EH (cell line): ENCODE measurements at places on chromosomes 5 and 9.

- no peak for DNase-seq
Measured at GRCh38 chr9:14823800-14824199, 86.4 kb downstream of the FREM1 start.

DNA sequence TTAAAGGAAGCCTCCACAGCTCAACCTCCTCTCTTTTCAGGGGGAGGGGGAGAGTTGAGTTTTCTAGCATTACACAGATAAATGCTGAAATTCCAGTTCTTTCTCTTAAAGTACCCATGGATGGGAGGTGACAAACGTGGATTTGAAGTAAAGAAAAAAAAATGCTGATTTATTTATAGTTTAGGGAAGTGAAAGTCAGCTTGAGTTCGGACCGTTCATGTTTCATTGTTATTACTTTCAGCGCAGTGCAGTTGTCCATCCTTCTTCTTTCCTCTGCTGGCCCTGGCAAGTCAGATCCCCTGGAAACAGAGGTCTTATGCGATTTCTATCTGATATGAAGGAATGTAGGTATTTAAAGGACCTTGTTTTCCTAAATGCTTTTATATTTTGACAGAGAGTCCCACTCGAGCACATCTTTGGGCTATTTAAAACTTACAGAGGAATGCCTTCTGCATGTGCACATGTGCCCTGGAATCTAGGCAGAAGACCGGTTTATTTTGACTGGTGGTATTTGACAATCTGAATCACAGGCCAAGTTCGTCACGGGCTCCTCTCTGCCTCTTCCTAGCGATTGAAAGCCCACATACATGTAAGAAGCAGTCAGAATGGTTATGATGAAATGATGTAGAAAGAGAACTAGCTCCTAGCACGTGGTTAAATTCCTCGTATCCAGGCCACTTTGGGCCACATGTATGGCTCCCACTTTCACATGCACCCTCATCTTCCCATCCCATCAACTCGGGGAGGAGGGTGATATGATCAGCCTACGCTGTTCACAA, 385.2 kb upstream of the KLF4 start:
- no peak for DNase-seq

- peak; percentile 88 for DNase-seq
Measured at GRCh38 chr9:94847486-94847885, 121.0 kb downstream of the AOPEP start.

GRCh38 chr5:76552546-76552945, 70.7 kb downstream of the F2RL2 start:
- no peak for DNase-seq

DNA sequence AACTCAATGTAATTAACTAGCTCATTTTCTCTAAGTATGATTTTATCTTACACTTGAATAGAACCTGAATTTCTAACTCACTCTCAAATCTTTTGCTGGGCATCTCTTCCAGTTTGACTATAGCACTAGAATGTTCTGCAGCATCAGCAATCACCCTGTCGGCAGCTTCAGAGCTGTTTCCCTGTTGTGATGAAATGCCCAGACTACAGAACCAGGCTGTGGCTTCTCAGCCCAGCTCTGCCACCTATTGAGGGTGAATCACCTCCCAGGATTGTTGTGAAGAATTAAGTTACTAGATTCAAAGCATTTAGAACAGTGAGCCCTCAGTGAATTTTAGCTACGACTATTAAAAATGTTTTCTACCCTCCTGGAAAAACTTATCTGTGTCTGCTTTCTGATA, 90.4 kb upstream of the ANKRD55 start:
- DNase-seq = peak; percentile 83
